Activated naive CD4-positive, alpha-beta T cell (primary cell): ENCODE measurements at places on chromosomes 7 and 10.
A peak's percentile ranks its signal among the peaks of the same experiment; 100 is the strongest.

- peak; percentile 18 for DNase-seq
These were observed 700 bp downstream of the MTPN start for GRCh38 chr7:135976312-135977006.

DNA sequence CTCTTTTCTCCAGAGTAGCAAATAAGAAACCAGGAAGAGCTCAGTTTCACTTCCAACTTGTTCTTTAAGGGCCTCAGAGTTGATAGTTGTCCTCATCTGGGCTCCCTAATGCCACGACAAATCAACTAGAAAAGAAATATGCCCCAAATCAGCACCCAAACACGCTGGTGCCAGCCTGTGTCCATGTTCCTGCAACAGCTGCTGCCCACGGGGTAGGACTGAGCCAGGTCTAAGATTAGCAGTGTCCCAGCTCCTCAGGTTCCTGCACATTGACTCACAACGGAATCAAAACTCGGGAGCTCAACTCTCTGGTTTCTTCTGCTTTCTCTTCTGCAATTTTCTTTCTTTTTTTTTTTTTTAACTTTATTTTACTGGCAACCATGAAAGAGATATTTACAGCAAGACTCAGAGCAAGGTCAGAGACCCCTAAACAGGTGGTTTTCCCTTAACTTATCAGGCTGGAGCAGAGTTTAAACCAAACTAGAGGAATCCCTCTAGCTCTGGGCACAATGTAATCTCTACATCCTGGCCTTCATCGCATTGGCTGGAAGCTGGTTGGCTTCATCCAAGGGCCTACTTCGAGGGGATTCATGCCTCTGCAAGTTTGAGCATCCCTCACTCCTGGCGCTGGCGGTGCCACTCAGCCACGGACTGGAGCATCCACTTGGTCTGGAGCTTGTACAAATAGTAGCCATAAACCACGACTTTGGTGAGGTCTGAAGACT is 126.1 kb downstream of the PFKFB3 start:
- DNase-seq = no peak

DNA sequence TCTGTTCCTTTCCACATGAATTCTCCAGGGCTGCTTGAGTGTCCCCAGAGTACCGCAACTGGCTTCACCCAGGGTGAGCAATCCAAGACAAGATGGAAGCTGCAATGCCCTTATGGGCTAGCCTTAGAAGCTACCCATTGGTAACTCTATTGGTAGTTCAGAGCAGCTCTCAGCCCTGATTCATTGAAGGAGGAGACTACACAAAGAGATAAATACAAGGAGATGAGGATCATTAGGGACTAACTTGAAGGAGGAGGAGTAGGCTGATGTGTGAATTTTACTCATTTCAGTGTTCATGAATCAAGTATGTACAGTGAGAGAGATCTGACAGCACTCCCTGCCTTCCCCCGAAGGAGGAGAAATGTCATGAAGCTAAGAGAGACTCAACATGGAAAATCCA is 124.0 kb downstream of the REEP3 start:
- DNase-seq = no peak

- DNase-seq = no peak
These were observed 387.1 kb downstream of the INHBA start for GRCh38 chr7:41315764-41316163.

DNA sequence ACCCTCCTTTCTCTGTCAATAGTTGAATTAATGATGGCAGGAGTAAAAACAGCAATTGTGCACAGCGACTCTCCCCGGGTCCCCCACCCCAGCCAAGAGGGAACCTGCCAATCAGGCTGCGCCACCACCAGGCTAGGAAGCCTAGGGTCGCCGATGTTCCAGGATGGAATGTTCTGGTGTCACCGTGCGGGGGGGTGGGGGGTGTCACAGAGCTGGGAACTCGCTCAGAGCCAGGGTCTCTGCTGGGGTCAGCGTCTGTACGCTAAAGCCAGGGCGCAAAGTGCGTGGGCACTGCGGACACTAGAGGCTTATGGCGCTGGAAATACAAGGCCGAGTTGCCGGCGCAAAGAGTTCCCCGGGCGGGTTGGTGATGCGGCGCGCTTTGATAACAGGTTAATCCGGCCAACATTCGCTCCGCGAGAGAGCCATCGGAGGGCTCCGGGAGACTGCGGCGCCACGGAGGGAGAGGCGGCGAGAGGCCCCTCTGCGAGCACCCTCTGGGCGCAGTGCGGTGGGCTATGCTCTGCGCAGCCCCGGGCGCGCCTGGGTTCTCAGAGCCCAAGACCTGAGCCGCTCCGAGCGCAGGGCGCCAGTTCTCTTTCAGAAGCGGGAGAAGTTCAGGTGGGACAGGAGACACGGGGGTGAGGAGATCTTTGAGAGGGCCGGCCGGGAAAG is 192.3 kb downstream of the EMX2 start:
- DNase-seq = no peak

DNA sequence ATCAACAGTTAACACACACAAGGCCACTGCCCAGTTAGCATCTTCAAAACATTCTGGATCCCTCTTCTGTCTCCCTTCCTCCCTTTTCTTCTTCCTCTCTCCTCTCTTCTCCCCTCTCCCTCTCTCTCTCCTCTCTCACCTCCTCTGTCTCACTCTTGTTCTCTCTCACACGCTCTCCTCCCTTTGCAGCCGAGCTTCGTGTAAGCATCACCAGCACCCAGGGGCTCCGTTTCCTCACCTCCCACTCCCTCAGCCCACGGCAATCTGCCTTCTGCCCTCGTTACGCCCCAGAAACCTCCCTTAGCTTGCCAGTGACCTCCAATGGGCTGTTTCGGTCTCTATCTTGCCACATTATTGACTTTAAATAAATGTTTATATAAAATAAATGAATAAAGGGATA is 147.4 kb downstream of the TEX36 start:
- DNase-seq = no peak

DNA sequence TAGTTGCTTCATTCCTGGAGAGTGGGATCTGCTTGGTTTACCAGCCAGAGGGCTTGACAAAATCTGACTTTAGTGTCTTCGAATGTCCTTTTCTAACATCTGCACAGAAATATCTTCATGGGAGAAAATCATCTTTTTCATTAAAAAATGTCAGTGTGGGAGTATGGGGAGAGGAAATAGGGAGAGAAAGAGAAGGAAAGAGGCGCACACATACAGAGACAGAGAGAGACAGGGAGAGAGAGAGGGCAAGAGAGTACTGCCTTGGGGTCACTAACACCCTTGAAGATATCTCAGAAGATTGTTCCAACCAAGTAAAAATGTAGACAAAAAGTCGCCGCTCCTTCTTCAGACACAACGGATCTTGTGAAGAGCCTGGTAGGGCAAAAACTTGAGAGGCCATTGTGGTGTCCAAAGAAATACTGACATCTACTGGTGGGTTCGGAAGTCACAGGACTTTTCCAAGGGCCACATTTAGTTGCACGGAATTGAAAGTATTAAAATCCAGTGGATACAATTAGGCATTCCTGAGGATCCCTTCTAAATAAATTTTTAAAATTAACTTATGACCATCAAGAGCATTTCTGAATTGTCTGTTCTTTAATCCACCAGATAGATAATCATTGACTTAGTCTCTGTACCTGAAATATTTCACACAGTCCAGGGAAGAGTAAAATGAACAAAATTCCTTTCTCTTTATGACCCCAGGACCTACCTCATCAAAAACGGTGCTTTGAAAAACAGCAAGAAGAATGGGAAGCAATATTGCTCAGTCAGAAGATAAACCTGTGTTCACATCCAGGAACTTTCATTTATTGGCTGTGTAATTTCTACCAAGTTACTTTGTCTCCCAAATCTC is 29.7 kb downstream of the VIM start:
- DNase-seq = peak; percentile 2

DNA sequence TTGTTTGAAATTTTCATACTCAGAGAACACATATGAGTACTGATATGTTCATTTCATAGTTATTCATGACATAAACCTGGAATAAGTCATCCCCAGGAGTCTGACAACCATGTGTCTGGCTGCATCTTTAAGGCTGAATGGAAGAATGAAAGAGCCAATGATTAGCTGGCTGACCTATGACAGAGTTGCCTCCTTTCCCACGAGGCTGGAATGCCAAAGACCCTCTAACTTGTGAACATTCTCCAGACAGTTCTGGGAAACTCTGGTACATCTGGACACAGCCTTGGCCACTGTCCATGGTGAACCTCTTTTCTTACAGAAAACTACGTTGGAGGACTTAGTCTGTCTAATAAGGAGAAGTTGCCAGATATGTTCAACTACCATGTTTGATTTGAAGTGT is 380.8 kb upstream of the MKI67 start:
- no peak for DNase-seq

- no peak for DNase-seq
These were observed 231.5 kb downstream of the ELFN1 start for GRCh38 chr7:1901431-1902210.

DNA sequence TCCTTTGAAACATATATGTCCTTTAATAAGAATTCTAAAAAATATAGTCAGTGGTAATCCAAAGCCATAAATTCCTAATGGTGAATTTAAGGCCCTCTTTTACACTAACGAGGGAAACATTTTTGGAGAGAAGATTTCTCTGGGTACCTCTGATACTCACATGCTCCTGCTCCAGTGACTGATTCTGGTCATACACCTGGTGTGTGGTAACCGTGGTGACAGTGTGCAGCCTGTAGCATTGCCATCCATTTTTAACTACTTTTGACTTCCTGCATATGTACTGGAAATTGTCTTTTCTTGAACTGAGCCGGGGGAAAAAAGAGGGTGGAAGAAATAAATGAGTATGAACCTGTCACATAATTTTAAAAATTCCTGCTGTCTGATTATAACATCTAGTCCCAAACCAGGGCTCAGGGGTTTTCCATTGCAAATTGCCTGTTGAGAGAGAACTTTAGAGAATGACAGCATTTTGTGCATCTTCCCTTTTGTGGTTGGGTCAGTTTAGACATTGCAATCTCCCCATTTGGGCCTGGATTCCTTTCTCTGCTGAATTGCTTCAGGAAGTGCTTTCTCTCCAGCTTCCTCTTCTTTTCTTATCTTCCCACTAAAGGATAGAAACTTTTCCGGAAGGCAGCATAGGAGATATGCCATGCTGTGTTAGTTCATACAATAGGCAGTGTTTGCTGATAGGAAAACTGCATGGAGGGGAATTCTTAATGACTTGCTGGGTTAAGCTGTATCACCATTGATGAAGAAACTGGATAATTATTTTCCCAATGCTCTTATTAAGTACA is 125.5 kb downstream of the GRM3 start:
- no peak for DNase-seq

GRCh38 chr7:47404010-47404409 is 177.9 kb downstream of the TNS3 start:
- no peak for DNase-seq

DNA sequence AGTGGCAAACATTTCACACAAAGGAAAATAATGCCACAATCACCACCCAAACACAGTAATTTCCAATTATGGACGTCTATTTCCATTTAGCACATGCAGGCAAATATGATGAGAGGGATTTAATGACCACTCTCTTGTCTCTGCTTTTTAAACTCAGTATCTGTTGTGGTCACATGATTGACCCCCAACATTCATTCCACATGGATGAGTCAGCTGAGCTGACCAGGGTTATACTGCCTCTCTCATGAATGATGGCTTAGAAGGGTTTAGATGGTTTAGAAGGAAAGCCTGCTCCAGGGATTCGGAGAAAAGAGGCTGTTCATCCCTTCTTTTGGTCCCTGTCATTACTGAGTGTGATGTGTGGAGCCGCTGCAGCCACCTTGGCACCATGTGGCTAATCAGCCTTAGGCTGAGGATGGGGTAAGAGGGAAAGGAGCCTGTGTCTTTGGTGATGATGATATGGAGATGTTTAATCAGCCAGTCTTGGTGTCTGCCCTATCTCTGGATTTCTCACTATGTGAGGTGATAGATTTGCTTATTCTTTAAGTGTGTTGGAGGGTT is 38.2 kb upstream of the JAKMIP3 start:
- no peak for DNase-seq

DNA sequence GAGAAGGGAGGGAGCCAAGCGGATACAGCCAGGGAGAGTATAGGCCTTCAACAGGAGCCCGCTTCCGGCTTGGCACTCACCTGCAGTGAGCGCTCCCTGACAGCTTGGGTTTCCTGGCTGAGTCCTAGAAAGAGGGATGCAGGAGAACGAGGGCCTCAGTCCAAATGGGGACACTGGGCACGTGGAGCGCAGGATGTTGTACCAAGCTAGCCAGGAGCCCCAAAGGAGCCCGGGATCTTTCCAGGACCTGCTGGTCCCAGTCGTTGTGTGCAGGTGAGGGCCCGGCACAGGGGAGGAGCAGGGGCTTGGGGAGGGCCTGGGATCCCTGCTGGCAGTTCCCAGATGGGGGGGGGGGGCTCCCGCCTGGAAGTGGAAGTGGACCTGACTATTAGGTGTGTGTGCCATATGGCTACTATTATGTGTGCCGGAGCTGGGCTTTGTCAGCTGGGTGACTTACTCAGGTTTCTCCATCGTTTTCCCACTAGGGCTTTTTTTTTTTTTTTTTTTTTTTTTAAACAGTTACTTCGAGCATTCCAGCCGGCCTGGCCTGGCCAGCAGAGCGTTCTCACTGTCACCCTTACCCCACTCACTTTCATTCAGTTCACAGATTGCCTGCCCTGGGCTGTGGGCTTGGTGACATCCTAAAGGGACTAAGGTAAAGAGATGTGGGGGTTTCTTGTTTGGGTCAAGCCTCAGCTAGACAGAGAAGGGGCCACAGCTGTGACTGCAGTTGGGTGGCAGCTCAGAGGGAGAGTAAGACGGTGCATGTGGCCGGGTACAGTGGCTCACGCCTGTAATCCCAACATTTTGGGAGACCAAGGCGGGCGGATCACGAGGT is 3.8 kb downstream of the AGAP3 start:
- DNase-seq = no peak

- no peak for DNase-seq
These were observed 37.3 kb downstream of the ADAM12 start for GRCh38 chr10:126351021-126351420.
